ENCODE measurements at places on chromosomes 5 and 9. TPM values are rescaled to one million over a fixed set of nuclear protein-coding genes. Genes with fewer than 3 reads are reported as not detected.

DNA sequence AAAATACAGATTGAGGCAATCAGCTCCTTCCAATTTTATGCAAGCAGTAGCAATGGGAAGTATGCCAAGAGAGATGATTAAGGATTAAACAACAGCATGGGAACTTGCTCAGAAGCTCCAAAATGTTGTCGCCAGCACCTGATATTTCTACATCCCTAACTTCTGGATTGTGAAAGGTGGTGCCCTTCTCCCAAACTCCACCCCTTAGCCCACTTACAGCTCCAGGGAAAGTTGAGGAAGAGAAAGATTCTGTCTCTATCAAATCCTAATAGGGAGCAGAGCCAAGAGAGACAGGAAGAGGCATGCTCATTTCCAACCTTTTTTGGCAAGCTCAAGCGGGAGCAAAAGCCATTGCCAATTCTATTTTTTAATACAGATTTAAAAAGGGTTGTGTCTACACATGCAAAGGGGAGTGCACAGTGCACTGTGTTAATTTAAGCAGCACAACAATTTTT is 92.4 kb upstream of the NR3C1 start:
- no peak for DNase-seq

- DNase-seq = no peak
Measured at GRCh38 chr9:35448496-35448895, 41.4 kb upstream of the RUSC2 start.

DNA sequence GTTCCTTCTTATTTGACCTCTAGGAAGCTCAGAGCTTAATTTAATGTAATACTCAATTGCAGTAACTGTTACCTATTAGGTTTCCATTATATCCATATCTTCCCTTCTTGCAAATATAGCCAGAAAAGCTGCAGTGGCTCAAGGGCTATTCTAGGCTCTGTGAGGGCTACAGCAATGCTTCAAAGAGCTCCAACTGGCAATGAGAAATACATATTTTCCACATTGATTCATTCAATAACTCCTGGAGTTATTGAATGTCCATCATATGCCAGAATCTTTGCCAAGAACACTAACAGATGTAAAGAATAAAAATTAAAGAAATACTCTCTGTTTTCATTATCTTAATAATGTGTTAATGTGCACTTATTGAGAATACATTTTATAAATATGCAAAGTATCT is 396.9 kb upstream of the PAPPA start:
- DNase-seq = no peak

GRCh38 chr5:31396611-31397295 is 135.1 kb downstream of the DROSHA start:
- DNase-seq = no peak

GRCh38 chr5:73981704-73982103 is 355.7 kb downstream of the ARHGEF28 start:
- DNase-seq = no peak

MSMP gene
- total RNA-seq = not detected

DNA sequence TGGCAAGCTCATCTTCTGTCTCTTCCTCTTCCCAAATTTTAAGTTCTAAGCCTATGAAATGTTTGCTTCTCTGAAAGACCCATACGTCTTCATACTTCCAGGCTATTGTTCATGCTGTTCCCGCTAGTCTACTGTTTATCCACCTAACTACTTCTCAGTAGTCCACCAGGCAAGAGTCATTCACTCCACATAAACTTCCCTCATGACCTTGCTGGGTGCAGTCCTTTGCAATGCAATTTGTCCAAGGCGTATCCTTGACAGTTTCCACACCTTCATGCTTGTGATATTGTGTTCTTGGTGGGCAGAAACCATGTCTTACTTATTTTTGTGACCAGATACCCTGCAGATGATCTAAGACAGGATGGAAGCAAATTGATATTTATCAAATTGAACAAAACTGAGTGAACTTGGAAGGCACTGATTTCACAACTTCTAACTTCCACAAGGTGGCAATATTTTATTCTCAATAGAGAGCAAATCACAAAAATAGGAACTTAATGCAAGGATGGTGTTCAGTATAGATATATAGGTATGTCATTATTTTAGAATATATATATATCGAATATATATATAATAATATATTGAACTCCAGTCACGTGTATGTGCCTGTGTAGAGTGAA is 30.3 kb downstream of the TYRP1 start:
- DNase-seq = no peak

SLC6A3 gene
- total RNA-seq = 0.57 TPM

HNRNPAB gene
- total RNA-seq = 180 TPM

TMEM215 gene
- not detected for total RNA-seq

DNA sequence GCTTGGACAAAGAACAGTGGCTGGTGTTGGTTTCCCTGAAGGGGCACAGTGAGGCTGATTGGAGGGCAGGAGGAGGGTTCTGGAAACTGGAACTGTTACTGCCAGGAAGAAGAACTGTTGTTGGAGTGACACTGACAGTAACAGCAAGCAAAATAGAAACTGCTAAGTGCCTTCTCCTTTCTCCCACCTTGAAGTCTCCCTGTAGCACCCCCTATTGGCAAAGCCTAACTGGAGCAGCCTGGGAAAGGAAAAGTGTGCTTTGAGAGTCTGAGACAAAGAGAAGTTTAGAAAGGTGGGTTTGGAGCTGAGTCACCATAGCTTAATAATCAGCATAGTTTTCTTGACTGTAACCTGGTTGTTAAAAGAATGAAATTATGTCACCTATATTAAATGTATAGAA is 2.5 kb upstream of the TMEM174 start:
- no peak for DNase-seq

SPRY4 gene
- total RNA-seq = 16.7 TPM

All from ureter (tissue), 1 donor.